Naive B cell (primary cell): ENCODE measurements at places on chromosomes 4 and X.

GRCh38 chrX:15856636-15857035, 2.0 kb upstream of the AP1S2 start:
- DNase-seq, result no peak

- DNase-seq, result no peak
Measured at GRCh38 chr4:6746721-6747293, 30.8 kb downstream of the BLOC1S4 start.

DNA sequence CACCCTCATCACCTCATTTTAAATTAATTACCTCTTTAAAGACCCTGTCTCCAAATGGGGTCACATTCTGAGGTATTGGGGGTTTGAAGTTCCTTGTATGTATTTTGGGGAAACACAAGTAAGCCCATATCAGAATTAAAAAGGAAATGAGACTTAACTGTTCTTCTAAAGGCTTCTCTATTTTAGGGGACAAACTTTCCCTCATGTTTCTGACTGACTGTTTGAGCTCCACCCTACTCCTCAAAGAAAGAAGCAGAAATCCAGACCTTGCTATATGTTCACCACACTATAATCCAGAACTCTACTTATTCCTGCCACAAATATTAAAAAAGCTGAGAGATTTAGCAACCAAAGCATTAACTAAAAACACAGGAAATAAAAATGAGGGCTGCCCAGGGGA, 258.8 kb downstream of the ARHGAP24 start:
- peak; percentile 30 for DNase-seq

DNA sequence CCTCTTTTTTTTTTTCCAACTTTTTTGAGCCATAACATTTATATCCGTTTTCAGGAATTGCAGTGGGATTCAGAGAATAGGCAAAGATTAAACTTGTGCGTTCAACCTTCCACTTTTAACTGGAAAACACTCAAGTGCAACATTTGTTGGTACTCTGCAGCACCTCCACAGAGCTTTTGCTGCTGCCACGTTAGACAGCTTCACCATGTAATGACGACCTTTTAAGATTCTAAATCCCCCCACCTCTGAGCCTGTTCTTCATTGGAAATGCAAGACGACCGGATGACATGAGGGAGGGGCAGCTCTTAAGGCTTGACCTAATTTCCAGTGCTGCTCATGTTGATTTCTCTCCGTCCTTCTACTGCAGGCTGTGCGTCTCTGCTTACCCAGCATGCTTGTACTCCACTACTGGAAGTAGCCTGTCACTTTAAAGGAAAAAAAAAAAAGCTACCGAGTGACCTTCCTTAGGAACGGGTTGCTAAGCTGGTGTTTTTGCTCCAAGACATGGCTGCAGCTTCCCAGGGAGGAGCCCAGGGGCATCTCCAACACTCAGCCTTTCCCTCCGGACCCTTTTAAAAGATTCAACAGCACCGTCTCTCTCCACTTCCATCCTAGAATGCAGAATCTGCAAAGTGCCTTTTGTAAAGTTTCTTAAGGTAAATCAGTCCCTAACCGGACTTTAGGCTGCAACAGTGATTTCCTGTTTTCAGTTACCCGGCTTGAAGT, at the start of gene CC2D2A:
Gene CC2D2A (plus strand): TSS at position 481 of the 726 bp plus-strand sequence. CDS start 6,051 bp downstream, outside the sequence.
- DNase-seq, result no peak

DNA sequence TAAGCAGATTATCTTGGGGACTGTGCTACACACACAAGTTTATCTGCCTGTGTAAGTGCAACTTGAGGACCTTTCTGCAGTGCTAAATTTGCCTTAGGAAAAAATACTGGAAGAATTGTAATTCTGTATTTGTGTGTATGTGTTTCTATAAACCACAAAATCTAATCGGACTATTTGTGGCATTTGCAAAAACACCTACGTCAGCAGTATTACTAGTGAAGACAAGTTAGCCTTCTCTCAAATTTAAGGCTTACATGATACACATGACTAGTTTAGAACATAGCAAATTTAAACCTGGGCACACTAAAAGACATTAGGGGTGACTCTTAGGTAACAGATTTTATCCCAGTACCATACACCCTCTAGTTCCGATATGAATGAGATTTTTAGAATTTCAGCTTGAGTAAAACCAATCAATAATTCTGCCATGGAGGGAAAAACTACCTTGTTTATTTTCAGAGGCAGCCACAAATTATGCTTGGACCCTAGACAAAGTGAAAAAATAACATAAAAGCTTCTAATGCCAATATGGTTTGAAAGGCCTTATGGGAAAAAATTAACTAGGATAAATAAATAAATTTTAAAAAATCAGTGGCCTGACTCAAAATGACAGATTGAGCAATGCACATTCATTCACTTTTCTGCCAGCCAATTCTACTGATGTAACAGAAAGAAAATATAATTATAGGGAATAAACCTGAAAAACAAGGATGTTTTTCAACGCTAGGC, 176.4 kb downstream of the SNCA start:
- no peak for DNase-seq

GRCh38 chr4:159564615-159565014, 461.7 kb downstream of the RAPGEF2 start:
- DNase-seq, result no peak

DNA sequence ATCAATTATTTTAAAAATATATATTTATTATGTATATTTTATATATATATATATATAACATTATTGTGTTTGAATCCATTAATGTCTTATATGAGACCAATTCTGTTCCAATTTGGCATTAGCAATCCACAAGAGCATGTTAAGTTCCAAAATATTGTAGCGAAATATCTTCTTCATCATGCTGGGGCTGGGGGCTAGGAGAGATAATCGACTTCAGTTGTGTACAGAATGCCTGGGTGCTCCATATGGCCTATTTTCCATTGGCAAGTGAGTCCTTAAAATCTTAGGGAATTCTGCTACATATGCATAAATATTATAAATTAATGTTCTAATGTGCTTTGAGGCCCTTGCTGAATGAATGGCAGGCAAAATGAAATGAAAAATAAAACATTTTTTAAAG, 117.7 kb downstream of the PCDH7 start:
- DNase-seq, result no peak

GRCh38 chrX:79181401-79181800, 36.9 kb downstream of the GPR174 start:
- no peak for DNase-seq

- DNase-seq, result no peak
Measured at GRCh38 chr4:152301381-152301780, 234.5 kb downstream of the FBXW7 start.

DNA sequence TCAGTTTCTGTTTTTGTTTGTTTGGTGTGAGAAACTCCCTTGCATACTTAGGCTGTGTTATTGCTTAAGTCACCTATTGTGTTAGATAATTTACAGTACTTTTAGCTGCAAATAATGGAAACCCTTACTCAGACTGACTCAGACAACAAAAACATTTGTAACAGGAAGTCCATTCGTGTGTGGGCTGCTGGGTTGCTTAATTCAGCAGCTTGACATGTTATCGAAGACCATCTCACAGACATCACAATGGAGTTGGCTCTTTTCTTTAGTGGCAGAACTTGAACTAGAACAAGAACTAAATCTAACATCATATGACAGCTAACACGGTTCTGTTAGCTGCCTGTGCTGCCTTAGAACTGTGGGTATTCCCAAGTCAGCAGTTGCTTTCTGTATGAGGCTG, 9.9 kb upstream of the GABRE start:
- DNase-seq, result no peak

- DNase-seq, result no peak
Measured at GRCh38 chr4:139669890-139670289, 4.3 kb downstream of the MGST2 start.

DNA sequence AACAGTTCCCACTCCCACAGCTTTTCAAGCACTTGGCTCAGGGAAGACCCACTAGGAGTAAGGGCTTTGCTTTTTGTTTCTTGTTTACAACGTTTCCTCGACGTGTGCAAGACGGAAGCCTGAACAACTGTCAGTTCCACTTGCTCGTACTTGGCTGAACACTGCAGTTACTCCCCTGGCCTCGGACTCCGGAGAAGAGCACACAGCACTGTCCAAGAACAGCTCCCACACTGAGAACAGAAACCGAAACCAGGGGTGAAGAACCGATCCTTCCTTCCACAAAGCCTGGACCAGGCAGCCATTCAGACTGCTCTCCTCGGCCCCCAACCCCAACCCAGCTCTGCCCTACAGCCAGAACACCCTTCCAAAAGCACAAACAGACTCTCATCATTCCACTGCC, 25.5 kb downstream of the IRF2 start:
- no peak for DNase-seq

DNA sequence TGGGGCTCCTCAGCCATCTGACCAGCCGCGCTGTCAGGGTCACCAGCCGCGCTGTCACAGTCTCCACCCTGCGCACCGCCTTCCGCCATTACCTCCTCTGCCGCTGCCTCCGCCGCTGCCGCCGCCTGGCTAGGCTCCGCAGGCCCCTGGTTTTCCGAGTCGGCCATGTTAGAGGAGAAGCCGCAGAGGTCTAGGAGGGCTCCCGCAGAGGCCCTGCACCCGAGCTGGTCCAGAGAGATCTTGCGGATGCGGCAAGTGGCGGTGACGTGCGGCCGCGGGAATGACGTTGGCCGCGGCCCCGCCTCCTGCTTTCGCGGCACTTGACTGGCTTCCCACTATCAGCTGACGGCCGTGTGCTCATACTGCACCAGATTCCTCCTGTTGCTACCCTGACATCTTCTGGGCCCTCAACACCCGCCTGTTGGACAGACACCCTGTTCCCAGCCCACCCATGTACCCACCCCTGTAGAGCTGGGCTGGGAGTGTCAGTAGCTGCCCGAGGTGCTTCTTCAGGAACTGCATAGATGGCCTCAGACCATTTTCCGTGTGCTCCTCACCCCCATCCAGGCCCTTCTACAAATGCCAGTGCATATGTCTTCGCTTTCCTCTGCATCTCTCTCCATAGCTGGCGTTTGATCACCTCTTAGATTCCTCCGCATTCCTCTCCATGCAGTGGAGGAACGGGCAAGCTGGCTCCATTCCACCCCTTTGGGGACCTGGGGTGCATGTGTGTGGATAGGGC, at the start of gene NAP1L5:
Gene NAP1L5 (minus strand): TSS at position 242 of the 742 bp plus-strand sequence. CDS start 75 bp downstream, at position 167.
- peak; percentile 76 for DNase-seq

DNA sequence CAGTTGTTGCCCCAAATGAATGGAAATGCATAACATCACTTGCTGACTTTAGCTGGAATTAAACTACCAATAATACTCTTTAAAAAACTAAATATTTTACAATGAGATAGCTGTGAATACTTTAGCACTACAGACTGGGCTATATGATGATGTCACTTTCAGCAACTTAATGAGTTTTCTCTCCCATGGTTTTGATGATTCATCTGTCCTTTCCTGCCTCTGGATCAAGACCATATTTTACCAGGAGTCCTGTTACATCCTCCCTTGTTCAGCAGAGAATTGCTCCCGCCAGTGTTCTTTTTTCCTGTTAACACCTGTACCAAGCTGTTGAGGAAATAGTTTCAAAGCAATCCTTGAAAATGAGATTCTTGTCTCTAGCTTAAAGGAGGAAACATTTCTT, 543.0 kb downstream of the SPRY1 start:
- DNase-seq, result no peak

DNA sequence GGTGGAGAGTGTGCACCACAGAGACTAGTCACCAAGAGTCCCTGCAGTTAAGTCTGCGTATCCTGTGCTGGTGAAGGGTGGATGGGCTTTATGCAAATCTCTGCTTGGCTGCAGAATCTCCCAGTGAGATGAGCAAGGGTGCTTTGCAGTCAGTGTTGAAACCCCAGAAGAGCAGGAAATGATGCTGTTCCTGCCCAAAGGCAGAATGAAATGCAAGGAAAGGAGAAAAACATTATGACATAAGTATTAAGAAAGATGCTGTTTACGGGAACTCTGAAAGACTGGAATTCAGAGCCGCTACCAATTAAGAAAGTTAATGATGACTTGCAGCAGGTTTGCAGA, 25.4 kb upstream of the ACSL1 start:
- peak; percentile 39 for DNase-seq

GRCh38 chr4:152269448-152270191, 266.3 kb downstream of the FBXW7 start:
- DNase-seq, result no peak

DNA sequence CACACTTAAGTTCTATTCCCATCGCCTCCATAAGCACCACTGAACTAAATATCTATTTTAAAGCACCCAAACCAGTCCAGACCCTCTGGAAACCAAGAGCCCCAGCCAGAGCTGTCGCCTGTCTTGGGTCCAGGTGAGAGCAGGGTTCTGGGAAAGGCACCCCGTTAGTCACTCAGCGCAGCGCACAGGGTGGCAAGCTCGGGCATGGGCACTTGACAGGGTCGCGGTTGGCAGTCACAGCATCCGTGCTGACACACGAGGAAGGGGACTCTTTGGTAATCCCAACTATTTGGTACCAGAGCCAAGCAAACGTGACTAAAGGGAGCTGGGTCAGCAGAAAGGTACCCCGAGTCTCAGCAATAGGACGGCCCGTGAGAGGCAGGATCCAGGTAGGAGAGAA, 24.3 kb upstream of the ETNPPL start:
- no peak for DNase-seq

- DNase-seq, result no peak
Measured at GRCh38 chr4:108884596-108884995, 121.7 kb upstream of the ETNPPL start.

DNA sequence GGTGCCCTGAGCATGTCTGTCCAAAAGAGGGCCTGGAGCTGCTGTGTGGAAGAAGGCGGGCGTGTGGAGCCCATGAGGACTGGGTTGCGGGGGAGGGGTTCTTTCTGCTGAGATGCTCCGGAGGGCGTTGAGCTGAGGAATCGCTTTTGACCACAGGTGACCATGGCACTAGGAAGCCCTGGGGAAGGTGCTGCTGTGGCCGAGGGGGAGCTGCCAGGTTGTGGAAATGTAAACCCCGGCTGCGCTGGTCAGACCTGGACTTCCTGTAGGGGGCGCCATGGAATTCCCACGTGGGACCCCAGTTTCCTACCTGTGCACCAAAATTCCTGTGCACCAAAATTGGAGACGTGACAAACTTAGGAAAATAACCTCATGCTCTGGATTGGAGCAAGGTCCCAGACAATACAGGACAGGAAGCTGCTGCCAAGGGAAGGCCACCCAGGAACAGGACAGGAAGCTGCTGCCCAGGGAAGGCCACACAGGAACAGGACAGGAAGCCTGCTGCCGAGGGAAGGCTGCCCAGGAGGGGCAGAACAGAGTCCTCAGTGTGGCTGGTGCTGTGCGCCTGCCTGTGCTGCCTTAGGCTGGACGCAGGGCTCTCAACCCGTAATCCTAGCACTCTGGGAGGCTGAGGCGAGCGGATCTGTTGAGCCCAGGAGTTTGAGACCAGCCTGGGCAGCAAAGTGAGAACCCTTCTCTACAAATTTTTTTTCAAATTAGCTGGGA, 28.4 kb upstream of the UVSSA start:
- no peak for DNase-seq

DNA sequence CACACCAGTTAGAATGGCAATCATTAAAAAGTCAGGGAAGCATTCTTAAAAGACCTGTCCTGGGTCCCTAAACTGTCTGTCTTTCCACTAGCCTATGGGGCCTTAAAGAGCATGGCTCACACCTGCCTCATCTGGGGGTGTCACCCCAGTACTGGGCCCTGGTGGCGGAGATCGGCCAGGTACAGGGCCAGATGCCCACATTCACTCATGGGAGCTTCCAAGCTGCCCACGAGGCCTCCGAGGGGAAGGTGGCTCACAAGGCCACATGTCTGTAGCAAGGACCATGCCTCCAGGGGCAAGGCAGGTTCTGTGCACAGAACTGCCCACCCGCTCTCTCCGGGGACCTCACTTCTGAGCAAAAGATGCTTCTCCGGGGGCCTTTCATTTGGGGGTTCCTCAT, 55.5 kb upstream of the AFAP1 start:
- DNase-seq, result no peak

GRCh38 chrX:153400146-153401132, 711 bp downstream of the PNMA6E start:
- no peak for DNase-seq
